GM23338 (cell line): ENCODE measurements at places on chromosomes 3 and 15. TPM values are rescaled to one million over a fixed set of nuclear protein-coding genes. Genes with fewer than 3 reads are reported as not detected.
A peak's percentile ranks its signal among the peaks of the same experiment; 100 is the strongest.

PRR20G gene
- total RNA-seq: not detected in 2 replicates

ARGFX gene
- total RNA-seq: not detected in 2 replicates

CBLB gene
- total RNA-seq: 41.9 and 47.7 TPM in 2 replicates

CCDC13 gene
- total RNA-seq: 0.45 TPM in 1 of 2 replicates, not detected in the other

AMOTL2 gene
- 96.2 and 102 TPM in 2 replicates for total RNA-seq

SERPINI2 gene
- total RNA-seq: 1.8 and 2.5 TPM in 2 replicates

TRANK1 gene
- 6.7 and 7.1 TPM in 2 replicates for total RNA-seq

DNA sequence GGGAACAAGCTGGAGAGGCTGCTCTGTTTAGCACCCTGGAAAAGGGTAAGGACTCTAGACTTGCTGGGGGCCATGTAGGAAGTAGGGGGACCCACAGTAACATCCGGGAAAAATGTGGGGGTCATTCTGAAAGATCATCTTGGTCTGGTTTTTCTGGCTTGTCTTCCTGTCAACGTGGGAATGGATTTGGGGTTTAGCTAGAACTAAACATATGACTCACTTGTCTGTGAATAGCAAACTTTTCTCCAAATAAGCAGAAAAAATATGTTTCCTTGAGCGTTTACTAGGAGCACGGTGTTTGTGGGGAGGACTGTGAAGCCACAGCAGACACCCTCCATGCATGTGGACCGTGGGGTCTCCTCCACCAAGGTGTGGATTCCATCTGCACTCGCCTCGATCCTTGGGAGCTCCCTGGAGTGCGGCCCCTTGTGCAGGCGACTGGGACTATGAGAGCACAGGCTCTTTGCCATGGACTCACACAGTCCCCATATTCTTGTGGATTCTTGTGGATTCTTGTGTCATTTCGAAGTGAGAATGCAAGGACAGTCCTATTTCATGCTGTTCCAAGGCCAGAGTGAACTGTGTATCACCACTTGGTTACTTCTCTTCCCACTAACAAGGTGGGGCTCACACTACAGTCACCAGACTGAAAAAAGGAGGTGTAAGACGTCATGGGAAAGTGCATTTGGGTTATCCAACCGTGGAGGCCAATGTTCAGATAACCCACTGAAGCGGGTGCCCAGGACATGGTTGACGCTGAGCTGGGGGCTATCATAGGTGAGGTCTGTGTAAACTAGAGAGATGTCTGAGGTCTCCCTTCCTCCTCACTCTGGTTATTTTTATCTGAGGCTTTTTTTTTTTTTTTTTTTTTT is 25.5 kb downstream of the PGPEP1L start:
- DNase-seq: no peak

GRCh38 chr3:123678108-123678511 is 93.3 kb upstream of the HACD2 start:
- no peak for DNase-seq

DNA sequence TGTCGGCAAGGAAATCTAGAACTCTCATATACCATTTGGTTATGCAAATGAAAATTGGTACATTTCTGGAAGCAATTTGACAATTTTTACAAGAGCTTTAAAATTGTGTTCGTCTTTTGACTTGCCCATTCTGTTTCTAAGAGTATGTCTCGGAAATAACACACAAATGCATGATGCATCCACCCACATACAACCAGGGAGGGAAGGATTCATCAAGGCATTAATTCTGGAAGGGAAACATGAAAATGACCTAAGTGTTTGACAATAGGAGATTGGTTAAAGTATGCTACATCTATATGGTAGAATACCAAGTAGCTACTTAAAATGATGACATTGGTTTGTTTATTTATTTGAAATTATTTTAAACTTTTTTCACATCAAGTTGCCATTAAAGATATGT is 58.6 kb downstream of the PIAS1 start:
- no peak for DNase-seq

DNA sequence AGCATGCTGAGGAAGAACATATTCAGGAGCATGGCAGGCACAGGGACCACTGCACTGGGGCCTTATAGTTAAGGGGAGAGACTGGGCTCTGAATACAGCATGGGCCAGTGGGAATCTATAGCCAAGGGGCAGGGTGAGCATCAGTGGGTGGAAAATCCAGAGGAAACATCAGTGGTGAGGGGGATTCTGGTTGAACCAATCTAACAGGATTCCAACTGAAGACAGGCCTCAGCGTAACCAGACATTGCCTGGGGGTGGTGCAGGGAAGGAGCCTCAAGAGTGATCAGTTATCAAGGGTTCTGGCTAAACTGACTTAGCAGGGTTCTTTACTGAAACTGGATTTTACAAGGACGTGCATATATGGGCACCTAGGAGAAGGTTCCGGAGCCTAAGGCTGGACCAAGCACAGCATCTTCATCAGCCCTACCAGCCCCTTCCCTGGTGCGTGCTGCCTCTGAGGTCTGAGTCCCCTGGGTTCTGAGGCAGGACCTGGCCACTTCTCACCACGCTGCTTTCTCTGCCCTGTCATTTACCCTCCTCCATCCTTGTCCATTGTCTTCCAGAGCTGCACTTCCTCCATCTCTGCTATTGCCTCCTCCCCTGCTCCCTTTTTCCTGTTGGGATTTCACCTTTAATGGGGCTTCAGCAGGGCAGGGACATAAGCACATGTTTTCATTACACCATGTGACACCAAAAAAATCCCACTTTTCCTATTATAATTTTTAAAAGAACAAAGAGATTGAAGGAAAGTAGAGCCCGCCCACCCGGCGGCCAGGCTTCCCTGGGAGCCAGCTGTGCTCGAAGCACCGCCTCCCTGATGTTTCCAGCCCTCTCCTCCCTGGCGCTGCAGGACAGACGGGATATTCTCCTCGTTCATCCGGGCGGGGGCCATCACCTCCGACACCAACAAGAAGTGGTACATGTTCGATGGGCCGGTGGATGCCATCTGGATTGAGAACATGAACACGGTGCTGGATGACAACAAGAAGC is 52.1 kb downstream of the DNAH1 start:
- DNase-seq: peak; percentile 26

DNA sequence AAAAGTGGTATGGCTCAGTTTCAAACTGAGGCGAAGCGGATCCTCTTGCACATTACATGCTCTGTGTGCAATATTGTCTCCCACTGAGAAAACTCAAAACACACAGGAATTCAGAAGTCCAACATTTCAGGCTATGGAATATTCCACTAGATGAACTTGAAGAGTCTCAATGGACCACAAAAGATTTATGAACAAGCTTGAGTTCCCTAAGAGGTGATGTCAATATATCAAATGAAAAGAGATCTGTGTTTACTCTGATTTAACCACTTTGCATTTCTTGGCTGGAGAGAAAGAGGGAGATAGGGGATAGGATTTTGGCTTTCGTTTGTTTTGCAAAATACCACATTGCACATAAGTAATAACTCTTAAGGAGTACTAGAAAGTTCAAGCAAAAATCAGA is 20.3 kb downstream of the PDZRN3 start:
- no peak for DNase-seq

DNA sequence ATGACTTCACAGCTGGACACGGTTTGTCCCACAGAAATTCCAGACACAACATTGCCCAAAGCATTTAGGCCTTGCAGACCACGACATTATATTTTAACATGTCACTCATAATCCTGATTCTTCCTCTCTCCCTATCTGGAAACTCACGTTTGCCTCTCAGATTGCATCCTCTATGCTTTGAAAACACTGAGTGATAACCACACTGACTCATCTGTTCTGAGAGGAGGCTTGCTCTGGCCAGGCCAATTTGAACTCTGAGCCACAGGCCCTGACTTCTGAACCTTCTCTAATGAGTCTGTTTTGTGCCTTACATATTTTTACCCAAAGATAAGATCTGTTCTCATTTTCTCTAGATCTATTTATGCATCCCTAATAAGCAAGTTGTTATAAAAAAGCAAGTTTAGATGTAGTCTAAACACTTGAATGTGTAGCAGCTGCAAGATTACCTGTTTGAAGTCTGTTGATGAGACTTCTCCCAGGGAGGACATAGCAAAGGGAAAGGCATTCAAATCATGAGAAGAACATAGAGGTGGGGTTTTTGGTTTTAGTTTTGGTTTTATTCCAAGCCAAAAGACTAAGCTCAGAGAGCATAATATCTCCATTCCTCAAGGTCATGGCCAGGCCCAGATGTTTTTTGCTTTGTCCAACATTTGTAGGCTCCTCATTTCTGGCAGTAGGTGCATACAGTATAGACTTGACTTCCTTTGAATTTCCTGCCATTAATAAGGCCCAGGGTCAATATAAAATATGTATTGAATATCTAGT is 234.4 kb upstream of the LRTM1 start:
- no peak for DNase-seq

- peak; percentile 43 for DNase-seq
Observed at GRCh38 chr3:52022323-52023100, 26.8 kb upstream of the RPL29 start.

- peak; percentile 67 for DNase-seq
Observed at GRCh38 chr15:40929660-40930429, 705 bp downstream of the DLL4 start.

DNA sequence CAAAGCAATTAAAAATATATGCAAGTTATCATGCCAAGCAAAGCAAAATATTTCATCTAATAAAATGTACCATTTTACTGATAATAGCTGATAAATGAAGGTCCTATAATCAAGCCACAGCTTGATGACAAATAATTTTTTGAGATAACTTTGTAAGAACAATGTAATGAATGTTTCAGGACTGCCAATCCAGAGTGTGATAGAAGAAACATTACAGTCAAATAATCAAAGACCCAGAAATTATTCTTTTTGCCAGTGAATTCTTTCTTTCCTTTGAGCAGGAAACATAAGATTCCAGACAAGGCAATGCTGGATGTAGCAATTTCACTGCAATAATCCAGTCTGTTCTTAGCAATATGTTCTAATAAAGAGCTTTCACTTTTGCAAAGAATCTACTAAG is 556.1 kb downstream of the PLOD2 start:
- no peak for DNase-seq

- peak; percentile 25 for DNase-seq
Observed at GRCh38 chr15:94972314-94972713, 741.0 kb downstream of the MCTP2 start.

- DNase-seq: no peak
Observed at GRCh38 chr3:107942244-107942643, 148.6 kb downstream of the CD47 start.

- peak; percentile 93 for DNase-seq
Observed at GRCh38 chr3:181715571-181716340, 4.0 kb downstream of the SOX2 start.

DNA sequence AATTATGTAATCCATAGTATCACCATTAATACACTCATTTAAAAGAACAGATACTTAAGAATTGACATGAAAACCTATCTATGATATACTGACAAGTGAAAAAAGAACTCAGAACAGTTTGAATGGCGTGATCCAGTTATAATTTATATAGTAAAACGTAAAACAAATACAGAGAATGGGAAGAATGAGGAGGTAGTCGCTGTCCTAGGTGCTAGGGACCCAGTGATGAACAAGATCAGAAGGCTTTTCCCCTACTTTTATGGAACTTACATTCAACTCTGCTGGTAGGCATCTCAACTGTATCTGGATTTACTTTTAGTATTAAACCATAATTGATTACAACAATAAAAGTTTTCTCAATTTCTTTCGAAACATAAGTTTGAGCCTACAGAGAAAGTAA is 31.8 kb downstream of the GSK3B start:
- peak; percentile 43 for DNase-seq

DNA sequence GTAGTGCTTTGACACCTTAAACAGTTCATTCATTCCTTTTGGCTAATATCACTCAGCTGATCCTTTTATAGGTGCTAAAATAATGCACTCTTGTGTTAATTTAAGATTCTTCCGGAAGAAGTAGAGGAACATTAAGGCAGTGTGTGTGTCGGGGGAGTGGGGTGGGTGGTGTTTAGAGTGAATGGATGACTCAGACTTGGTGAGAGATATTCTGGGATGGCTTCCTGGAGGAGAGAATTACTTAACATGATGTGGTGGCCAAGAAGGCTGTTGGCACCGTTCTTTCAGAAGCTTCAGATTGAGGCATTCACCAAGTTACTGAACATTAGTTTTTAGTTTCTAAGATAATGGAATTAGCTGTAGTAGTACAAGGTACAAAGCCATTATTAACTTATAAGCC is 125.6 kb upstream of the ROPN1 start:
- DNase-seq: no peak

GRCh38 chr15:99651023-99651807 is 82.0 kb downstream of the LYSMD4 start:
- DNase-seq: no peak

GRCh38 chr3:136901391-136901790 is 39.4 kb downstream of the NCK1 start:
- no peak for DNase-seq

DNA sequence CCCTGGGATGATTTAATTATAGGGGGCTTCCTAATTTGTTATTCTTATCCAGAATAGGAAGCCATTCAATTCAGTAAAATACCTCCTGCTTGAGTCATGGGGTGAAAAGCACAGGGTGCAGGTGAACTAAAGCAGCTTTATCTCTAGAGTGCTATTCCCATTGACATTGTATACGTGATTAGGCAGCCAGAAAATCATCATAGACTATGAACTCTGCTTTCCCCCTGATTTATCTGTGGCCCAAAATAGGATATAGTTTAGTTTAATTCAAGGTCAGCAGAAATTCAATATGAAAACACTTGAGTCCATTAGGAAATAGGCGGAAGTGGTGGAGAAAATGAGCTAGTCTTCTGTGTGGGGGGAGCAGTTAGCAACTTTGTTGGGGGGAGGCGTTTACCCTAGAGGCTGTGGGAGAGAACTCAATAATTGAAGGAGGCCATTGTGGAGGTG is 18.2 kb upstream of the PRKCI start:
- no peak for DNase-seq

DNA sequence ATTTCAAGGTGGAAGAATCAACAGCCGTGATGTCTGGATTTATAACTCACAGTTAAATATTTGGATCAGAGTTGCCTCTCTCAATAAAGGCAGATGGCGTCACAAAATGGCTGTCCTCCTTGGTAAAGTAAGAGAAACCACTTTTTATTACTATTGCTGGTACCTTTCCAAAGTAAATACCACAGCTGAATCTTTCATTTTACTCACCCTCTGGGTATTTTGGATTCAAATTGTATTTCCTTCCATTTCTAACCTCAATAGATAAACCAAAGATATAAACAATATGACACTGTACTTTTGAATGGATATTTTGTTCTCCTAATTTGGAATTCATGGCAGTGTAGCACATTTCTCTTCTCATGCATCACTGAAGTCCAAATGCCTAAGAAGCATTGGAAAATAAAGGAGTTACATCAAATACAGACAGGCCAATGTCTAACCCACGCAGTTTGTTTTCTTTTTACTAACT is 29.5 kb downstream of the KLHL24 start:
- no peak for DNase-seq

GRCh38 chr15:65343374-65343981 is 34.3 kb downstream of the IGDCC3 start:
- no peak for DNase-seq

- no peak for DNase-seq
Observed at GRCh38 chr3:58667704-58668103, 1.1 kb upstream of the FAM3D start.

DNA sequence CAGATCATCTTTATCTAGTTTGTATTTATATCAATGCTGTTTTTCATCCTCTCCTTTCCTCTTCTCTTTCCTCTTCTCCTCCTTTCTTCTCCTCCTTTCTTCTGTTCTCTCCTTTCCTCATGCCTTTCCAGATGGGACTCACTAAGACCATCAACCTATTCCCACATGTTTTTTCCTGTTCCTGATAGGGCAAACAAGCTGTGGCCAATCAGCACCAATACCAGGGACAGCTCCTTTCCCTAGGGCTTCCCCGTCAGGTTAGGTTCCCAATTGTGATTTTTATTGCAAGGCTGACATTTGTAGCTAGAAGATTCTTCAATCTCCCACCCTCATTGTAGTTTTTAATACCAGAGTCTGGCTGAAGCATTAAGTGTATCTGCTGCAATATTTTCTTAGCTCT is 76.3 kb upstream of the COL8A1 start:
- peak; percentile 60 for DNase-seq

GRCh38 chr15:67359431-67360079 is 105.0 kb downstream of the IQCH start:
- DNase-seq: no peak
